Smooth muscle cell of the coronary artery (primary cell): ENCODE measurements at places on chromosomes 2 and 18. TPM values are rescaled to one million over a fixed set of nuclear protein-coding genes. Genes with fewer than 3 reads are reported as not detected.

Gene SERPINB13
- not detected in 2 replicates for total RNA-seq

Gene ANKRD30BL
- not detected in 2 replicates for total RNA-seq

Gene MYO7B
- 0.23 TPM in 1 of 2 replicates, not detected in the other for total RNA-seq

Gene PLGLB2
- 0.23 and 0.60 TPM in 2 replicates for total RNA-seq

Gene RTP5
- not detected in 2 replicates for total RNA-seq

Gene TUBB8B
- not detected in 2 replicates for total RNA-seq

Gene RNF25
- total RNA-seq: 30.5 and 31.3 TPM in 2 replicates

Gene UGT1A4
- total RNA-seq: not detected in 2 replicates

Gene LDLRAD4
- 0.45 TPM in 1 of 2 replicates, not detected in the other for total RNA-seq

Gene ALPP
- not detected in 2 replicates for total RNA-seq

Gene RGPD4
- under 0.01 TPM in 1 of 2 replicates, not detected in the other for total RNA-seq

Gene CCDC85A
- total RNA-seq: 2.8 TPM in 1 of 2 replicates, not detected in the other

Gene ANKRD53
- 0.15 and 0.23 TPM in 2 replicates for total RNA-seq

Gene IL36G
- total RNA-seq: not detected in 2 replicates

Gene PAIP2B
- 0.45 and 0.47 TPM in 2 replicates for total RNA-seq

Gene CRYBA2
- total RNA-seq: not detected in 2 replicates

Gene TUBB6
- 454 and 821 TPM in 2 replicates for total RNA-seq

Gene ZBTB7C
- total RNA-seq: 4.7 TPM in 1 of 2 replicates, not detected in the other

Gene PNPT1
- 24.0 and 26.8 TPM in 2 replicates for total RNA-seq

Gene SKOR2
- total RNA-seq: not detected in 2 replicates

Gene TLX2
- total RNA-seq: not detected in 2 replicates

Gene XDH
- total RNA-seq: 0.12 and 0.15 TPM in 2 replicates

Gene LTBP1
- total RNA-seq: 258 and 326 TPM in 2 replicates

Gene NEB
- total RNA-seq: 0.08 and 0.94 TPM in 2 replicates

Gene GTF3C2
- total RNA-seq: 13.1 and 19.6 TPM in 2 replicates

Gene ANKMY1
- 5.0 and 7.5 TPM in 2 replicates for total RNA-seq

Gene MYO1B
- total RNA-seq: 85.2 and 88.9 TPM in 2 replicates

Gene SNED1
- 7.4 and 80.4 TPM in 2 replicates for total RNA-seq

Gene ZNF385B
- total RNA-seq: not detected in 2 replicates

Gene DCDC2C
- total RNA-seq: not detected in 2 replicates

Gene DSC2
- 0.23 TPM in 1 of 2 replicates, not detected in the other for total RNA-seq

Gene SP100
- total RNA-seq: 68.8 and 153 TPM in 2 replicates

Gene ATF2
- total RNA-seq: 34.3 and 51.2 TPM in 2 replicates

Gene LIMS4
- 1.4 and 11.9 TPM in 2 replicates for total RNA-seq

Gene RIT2
- not detected in 2 replicates for total RNA-seq

Gene CD8A
- not detected in 2 replicates for total RNA-seq

Gene COL3A1
- 1,200 and 2,738 TPM in 2 replicates for total RNA-seq

Gene KRTCAP3
- not detected in 2 replicates for total RNA-seq

Gene HDHD2
- 12.3 and 21.4 TPM in 2 replicates for total RNA-seq

Gene HNMT
- 16.8 and 40.2 TPM in 2 replicates for total RNA-seq

Gene PRLH
- not detected in 2 replicates for total RNA-seq

Gene IL1R2
- total RNA-seq: 1.1 and 5.9 TPM in 2 replicates

Gene KCNK3
- total RNA-seq: 0.23 and 1.1 TPM in 2 replicates

Gene TDRD15
- not detected in 2 replicates for total RNA-seq

Gene DCTN1
- 180 and 332 TPM in 2 replicates for total RNA-seq

Gene CREG2
- under 0.01 TPM in 2 replicates for total RNA-seq

Gene IL18RAP
- total RNA-seq: not detected in 2 replicates

Gene KATNAL2
- total RNA-seq: 0.75 and 4.6 TPM in 2 replicates

Gene METTL8
- total RNA-seq: 6.7 and 9.2 TPM in 2 replicates

Gene STK11IP
- total RNA-seq: 10.0 and 15.2 TPM in 2 replicates

Gene MRO
- total RNA-seq: not detected in 2 replicates

Gene DUSP11
- total RNA-seq: 10.8 and 22.3 TPM in 2 replicates

Gene POTEI
- not detected in 2 replicates for total RNA-seq

Gene TWIST2
- 15.7 and 171 TPM in 2 replicates for total RNA-seq

Gene CDH20
- 0.82 TPM in 1 of 2 replicates, not detected in the other for total RNA-seq
